NCI-H774 (cell line): ENCODE measurements at places on chromosomes 1 and 21.

DNA sequence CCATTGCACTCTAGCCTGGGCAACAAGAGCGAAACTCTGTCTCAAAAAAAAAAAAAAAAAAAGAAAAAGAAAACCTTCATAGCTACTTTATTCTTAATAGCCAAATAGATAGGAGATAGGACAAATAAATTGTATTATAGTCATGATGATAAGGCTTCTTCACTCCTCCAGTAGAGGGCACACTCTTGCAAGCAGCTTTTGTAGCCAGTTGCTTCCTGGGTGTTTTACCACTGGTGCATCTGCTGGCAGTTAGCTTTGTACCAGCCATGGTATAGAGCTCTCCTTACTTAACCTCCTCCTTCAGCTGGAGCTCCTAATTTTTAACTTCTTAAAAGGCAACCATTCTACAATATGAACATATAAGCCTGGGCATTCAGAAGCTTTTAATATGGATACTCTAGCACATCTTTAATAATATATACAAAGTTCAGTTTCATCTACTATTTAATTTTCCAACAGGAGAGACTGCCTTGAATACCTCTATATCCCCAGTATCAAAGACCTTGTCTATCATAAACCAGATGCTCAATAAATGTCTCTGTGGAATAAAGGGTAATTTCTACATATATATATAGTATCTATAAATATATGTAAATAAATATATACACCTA, 35.8 kb downstream of the EVI5 start:
- peak; percentile 24 for DNase-seq

- DNase-seq: no peak
Observed at GRCh38 chr21:46229133-46229922, 754 bp upstream of the LSS start.

- no peak for DNase-seq
Observed at GRCh38 chr1:226126824-226127569, 59.5 kb downstream of the ACBD3 start.

- DNase-seq: no peak
Observed at GRCh38 chr1:181583598-181583997, 100.3 kb downstream of the CACNA1E start.

GRCh38 chr1:38055398-38055797, 8.8 kb upstream of the POU3F1 start:
- no peak for DNase-seq

DNA sequence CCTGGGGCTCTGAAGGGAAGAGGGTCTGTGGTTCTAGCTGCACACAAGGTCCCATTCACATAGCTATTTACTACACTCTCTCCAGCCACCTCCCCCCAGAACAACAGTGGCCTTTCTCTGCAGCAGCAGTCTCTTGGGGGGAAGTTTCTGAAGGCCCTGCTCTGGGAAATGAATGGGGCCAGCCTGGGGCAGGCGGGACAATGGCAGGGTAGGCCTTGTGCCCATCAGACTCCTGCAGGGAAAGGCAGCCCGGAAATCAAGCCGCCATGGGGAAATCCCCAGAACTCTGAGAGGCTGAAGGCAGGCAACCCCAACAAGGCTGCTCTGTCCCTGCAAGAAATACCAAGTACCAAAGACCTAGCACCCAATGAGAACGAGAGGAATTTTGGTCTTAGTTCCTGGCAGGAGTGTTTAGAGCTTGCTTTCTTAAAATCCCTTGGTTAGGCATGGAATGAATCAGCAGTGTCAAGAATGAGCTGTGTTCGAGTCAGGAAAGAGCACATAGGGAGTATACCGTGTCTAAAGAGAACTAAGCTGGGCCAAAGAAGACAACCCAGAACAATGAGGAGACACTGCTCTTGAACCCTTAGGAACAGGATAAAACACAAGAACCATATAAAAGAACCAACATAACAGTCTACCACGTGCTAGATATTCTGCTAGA, 11.3 kb downstream of the ARHGEF11 start:
- DNase-seq: no peak

DNA sequence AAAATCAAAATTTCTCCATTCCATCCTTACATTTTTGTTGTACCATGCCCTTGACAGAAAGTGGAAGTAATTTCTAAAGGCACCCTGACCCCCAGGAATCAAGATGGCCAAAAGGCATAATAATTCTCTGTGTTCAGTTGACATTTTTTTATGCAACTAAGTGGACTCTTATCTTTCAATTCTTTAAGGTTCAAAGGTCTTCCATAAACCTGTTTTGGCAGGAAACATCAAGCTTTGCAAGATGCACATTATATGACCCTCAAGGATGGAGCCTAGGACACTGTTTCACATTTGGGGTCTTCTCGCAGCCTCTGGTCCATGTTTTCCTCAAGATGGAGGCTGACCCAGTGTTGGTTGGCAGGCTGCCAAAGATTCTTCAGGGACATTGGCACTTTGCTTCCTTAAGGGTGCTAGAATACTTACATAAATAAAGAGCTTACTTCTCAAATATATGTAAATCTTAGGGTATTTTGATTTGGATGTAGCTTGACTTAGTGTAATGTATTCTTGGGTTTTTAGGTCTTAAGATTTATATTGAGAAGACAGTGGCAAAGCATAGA, 48.0 kb upstream of the COG2 start:
- no peak for DNase-seq

DNA sequence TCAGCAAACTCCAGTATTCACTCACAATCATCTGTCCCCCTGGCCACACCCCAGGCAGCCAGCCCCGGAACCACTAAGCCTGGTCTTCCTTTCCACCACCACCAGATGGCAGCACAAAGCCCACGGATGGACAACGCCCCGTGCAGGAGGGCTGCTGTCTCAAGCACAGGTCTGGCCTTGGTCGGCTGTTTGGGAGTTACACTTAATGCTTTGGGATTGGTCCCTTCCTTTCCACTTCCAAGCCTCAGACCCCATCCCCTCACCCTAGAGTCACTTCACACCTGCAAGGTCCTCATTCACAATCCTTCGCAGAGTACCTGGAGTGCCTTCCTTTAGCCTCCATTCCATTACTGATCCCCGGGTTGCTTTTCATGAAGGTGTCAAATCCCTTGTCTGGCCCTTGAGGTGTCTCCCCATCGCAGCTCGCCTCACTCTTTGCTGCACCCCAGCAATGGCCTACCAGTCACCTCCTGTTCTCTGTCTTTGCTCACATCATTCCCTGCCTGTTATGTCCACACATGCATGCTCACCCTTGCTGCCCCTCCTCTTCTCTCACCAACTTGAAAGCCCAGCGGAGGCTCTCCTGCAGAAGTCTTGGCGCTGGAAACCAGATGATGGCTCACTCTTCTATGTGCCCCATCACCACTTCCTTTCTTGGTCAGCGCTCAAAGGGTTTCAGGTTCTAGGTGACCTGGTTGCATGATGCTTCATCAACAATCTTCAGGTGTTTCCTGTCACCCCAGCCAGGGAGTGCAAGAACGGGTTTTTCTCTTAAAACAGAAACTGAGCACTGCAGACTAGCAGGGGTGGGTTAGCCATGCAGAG, 24.9 kb upstream of the KCNA2 start:
- DNase-seq: peak; percentile 77

DNA sequence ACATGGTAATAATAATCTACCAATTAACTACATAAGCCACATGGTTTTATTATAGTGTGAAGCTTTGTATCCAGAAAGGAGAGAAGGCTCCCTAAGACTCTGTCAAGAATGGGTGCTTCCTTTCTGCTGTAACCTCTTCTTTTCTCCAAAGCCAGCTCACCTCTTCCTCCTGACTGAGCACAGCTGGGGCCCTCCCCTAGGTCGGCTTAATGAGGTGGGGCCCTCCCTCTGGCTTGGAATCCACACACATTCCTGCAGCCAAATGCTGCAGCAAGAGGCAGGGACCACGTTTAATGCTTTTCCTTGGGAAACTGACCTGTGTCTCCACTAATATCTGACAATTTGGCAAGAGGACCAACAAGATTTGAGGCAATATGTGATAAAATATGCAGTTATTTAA, 94.8 kb downstream of the DSCAM start:
- no peak for DNase-seq

- no peak for DNase-seq
Observed at GRCh38 chr21:32603131-32603530, 9.0 kb downstream of the CFAP298 start.

DNA sequence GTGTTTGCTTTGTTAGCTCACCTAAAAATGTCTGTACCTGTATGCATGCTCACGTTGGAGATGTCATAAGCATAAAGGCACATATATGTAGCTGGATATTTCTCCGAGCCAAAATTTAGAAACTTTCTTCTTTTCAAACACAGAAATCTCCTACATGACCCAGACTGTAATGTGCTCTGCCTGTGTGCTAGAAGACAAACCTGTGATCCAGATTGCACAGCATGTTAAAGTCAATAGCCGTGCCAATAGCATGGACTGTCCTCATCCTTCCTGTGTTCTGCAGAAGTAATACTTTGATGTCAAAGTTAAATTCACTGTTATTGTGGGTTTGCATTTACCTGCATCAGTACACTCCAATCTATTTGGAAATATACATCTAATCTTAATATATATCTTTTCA, 346.2 kb upstream of the ZRANB2 start:
- no peak for DNase-seq

- DNase-seq: no peak
Observed at GRCh38 chr1:164805399-164805798, 246.4 kb downstream of the PBX1 start.

- DNase-seq: no peak
Observed at GRCh38 chr1:53585565-53585964, 126.4 kb downstream of the DMRTB1 start.

DNA sequence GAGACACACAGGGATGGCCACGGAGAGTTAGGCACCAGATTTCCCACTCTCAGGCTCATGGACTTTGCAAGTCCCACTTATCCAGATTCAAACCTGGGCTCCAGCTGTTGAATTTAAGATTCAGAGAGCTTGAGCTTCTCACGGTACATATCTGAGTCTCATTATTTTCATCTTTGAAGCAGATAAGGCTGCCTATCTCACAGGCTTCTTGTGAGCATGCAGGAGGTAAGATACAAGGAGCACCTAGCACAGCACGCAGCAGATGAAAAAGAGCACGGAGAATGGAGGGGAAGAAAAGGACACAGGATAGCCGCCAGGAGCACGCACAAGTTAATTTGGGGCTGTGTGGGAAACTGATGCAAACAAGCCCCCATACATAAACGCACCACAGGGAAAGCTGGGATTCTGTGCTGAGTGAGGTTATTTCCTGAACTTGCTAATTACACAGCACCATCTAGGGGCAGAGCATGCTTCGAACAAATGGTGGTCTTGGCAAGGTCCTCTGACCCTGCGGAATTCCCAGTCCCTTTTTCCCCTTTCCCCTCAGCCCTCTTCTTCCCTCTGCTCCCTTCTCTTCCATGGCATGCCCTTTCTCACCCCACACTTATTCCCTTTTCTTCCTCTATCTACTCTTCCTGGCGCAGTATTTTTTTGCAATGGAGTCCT, 134.7 kb upstream of the VANGL1 start:
- DNase-seq: no peak

DNA sequence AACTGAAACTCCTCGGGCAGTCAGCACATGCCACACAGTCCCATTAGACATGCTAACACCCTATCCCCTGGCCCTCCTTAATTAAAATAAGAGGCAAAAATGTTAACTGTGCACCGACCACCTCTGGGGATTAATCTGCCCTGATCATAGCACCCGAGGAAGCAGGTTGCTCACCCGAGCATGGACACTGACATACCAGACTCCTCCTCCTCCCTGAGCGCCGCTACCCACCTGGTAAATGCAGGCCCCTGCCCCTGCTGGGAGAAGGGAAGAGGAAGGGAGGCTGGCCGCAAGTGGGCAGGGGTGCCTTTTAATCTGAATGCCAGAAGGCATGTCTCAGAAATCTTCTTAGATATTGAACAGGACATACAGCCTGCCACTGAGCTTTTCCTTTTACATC, 360.9 kb downstream of the RRAGC start:
- no peak for DNase-seq

GRCh38 chr1:185369786-185370185, 52.7 kb upstream of the IVNS1ABP start:
- no peak for DNase-seq

DNA sequence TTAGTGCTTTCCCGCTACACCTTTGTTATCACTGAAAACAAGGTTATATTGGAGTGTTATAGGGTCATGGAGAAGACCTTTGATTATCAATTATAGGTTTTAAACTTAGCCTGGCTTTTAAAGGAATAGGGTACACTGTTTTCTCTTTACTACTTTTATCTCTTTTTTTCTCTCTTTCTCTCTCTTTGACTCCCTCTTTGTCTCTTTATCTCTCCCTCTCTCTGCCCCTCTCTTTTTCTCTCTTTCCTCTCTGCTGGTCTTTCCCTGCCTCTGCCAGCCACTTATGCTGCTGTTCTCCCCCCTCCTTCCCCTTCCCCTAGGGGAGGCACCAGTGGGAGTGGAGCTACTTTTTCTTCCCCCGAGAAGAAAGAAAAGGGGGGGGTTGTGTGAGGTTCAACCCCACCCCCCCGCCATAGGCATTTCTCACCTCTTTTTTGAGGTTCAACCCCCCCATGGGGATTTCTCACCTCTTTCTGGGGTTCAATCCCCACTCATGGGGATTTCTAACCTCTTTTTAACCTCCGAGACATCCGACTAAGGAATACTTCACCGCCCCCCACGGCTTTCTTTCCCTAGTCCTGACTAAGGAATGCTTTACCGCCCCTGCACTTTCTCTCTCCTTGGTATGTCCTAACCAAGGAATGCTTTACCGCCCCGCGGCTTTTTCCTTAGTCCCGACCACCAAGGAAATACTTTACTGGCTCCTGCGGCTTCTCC, 17.2 kb upstream of the ZBTB8B start:
- DNase-seq: no peak

DNA sequence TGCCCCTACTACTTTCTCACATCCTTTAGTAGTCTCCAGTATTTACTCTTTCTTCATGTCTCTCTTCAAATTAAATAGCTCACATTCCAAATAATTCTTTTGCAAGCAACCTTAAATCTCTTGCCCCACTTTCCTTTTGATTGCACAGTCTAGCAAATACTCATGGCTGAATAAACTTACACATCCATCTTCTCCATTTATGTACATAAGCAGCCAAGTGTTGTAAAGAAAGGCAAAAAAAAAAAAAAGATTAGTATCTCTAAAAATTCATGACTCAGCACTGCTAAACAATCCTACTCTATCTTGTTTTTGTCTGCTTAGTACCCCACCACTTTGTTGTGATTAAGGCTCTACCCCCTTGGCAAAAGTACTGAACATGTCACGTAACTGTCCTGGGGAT, 42.6 kb downstream of the F13B start:
- DNase-seq: no peak

- no peak for DNase-seq
Observed at GRCh38 chr21:44778094-44778493, 23.5 kb downstream of the UBE2G2 start.

DNA sequence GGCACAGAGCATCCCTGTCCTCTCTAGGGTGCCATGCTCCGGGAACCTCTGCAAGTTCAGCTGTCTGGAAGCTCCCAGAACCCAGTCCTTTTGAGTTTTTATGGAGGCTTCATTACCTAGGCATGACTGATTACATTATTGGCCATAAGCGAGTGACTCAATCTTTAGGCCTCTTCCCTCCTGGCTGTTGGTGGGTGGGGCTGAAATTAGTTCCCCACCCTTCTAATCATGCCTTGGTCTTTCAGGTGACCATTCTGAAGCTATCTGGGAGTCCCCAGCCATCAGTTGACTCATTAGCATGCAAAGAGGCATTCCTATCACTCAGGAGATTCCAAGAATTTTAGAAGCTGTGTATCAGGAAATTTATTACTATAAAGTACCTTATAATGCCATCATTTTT, 46.6 kb downstream of the WLS start:
- DNase-seq: no peak

- peak; percentile 15 for DNase-seq
Observed at GRCh38 chr1:219171192-219171935, 2.3 kb upstream of the LYPLAL1 start.
